ENCODE measurements at places on chromosomes 6 and 20. TPM values are rescaled to one million over a fixed set of nuclear protein-coding genes. Genes with fewer than 3 reads are reported as not detected.

Gene BMP5
- total RNA-seq: 0.08 TPM

Gene ENPP4
- 0.80 TPM for total RNA-seq

Gene AGER
- 2.7 TPM for total RNA-seq

Gene YIPF3
- 41.8 TPM for total RNA-seq

Gene ANGPT4
- 0.08 TPM for total RNA-seq

Gene PSORS1C1
- total RNA-seq: 0.20 TPM

Gene LAMA2
- 3.1 TPM for total RNA-seq

Gene MYB
- 1.3 TPM for total RNA-seq

Gene OPN5
- total RNA-seq: not detected

Gene PHF20
- total RNA-seq: 17.3 TPM

Gene PKIB
- total RNA-seq: 0.88 TPM

Gene PACRG
- total RNA-seq: 0.76 TPM

Gene YTHDF1
- 22.5 TPM for total RNA-seq

Gene MTFR2
- total RNA-seq: 4.3 TPM

Gene TBXT
- not detected for total RNA-seq

Gene HLA-DQB1
- 1.1 TPM for total RNA-seq

Gene ARHGAP40
- total RNA-seq: 10.3 TPM

Gene ZNF512B
- 13.9 TPM for total RNA-seq

Gene ID1
- total RNA-seq: 299 TPM

Gene GRM4
- not detected for total RNA-seq
